ENCODE measurements at places on chromosomes 3 and 15.

GRCh38 chr15:89845305-89845893 lies 30.7 kb upstream of the ANPEP start:
- peak; percentile 78 for DNase-seq

DNA sequence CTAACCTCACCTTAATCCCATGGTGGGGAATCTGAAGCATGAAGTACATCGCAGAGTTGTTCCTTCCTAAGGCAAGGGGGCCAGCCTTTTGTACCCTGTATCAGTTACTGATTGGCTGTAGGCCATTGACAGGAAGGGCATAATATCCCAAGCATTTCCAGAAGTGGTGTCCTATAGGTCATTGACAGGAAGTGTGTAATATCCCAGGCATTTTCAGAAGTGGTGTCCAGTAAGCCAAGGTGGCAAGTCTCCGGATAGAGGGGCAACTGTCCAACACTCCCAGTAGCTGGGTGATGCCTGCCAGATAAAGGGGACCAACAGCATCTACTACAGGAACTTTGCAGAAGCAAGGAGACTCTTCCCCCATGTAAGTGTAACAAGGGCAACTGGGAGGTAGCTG lies 52.1 kb upstream of the MYRIP start:
- DNase-seq = no peak

DNA sequence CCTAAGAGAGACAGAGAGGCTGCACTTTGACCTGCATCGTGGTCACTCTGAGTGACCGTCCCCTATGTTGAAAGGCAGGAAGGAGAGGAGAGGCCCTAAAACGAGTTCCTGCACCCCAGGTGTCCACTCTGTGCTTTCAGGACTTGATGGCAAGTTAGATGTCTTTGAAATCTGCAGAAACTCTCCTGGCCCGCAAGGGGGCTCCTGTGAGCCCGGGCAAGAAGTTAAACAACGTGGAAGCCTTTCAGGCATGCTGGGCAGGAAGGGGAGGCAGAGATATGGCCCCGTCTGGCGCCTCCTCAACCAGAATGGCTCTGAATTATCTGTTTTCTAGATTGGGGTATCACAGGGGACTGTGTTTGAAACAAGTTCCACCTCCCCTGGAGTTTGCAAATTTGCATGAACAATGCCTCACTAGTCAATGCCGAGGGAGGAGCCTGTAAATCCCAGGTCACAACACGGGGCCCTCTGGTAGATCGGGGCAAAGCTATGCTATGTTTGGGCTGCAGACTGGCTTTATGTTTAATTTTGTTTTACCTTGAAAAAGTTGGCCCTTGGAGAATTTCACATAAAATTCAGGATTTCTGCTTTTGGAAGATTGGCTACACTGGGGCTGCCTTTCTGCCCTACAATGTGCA lies 9.8 kb downstream of the CTXND1 start:
- no peak for DNase-seq

DNA sequence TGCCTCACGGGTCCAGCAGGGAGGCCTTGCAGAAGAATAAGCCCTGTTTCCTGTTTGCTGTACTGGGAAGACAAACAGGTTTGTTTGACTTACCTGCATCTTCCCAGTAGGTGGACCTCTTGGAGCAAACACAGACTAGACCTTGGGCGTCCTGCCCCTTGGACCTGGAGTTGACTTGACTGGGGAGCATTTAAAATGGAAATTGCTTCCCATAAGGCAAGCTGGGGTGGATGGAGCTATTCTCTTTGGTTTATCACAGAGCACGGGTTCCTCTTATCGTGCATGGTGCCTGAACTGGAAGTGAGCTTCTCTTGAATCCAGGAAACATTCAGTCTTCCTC lies 151.4 kb downstream of the RPLP1 start:
- DNase-seq = no peak

GRCh38 chr3:50205413-50206276 lies 574 bp downstream of the SLC38A3 start:
- no peak for DNase-seq

- DNase-seq = no peak
These were observed 15.3 kb upstream of the RPL32 start for GRCh38 chr3:12856626-12857025.

DNA sequence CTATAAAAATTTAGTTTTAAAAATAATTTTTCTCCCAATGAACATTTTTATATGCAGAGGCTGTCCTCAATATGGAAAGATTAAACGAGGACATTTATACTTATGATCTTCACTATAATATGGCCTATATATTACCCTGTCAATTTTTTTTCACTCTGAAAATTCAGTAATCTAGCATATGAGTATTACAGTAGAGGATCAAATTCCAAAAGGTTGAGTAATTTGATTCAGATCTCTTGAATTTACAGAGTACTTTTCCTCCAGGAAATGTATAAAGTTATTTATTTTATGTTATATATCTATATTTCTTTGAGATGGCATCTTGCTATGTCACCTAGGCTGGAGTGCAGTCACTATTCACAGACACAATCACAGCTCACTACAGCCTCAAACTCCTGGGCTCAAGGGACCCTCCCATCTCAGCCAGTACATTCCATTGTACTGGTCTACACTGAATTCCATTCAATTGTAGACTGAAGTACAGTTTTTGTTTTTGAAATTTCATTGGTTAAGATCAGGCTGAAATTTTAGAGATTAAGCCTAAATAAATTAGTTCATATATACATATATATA lies 16.3 kb upstream of the TRPM7 start:
- DNase-seq = no peak

DNA sequence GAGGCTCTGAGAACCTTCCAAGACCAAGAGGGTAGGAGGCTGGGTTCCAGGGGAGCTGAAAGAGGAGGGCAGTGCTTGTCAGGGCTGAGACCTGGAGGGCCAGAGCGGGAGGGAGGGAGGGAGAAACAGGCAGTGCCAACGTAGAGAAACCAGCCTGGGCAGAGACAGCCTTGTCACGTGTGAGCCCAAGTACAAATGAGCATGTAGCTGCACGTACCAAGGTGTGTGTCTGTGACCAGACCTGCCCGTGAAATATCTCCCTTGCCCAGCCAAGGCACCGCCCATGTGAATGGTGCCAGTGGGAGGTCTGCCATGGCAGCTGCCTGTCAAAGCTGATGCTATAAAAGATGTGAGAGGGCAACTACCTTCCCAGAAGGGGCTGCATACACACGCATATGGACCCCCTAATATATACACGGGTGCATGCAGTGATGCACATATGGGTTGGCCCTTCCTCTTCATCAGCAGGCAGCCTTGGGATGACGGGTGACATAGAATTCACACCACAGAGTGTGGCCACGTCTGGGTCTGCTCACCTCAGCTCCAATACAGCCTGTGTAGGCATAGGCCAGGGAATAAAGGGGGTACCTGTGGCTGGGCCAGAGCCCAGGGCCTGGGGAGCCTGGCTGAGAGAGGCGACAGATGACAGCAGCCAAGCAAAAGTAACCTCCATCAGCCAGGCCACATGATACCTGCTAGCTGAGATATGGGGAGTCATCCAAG lies 7.8 kb upstream of the CTDSPL start:
- DNase-seq = no peak

Measured in HFF-Myc (cell line).